Sciatic nerve (tissue), 2 donors: ENCODE measurements at places on chromosomes 3 and 15.

DNA sequence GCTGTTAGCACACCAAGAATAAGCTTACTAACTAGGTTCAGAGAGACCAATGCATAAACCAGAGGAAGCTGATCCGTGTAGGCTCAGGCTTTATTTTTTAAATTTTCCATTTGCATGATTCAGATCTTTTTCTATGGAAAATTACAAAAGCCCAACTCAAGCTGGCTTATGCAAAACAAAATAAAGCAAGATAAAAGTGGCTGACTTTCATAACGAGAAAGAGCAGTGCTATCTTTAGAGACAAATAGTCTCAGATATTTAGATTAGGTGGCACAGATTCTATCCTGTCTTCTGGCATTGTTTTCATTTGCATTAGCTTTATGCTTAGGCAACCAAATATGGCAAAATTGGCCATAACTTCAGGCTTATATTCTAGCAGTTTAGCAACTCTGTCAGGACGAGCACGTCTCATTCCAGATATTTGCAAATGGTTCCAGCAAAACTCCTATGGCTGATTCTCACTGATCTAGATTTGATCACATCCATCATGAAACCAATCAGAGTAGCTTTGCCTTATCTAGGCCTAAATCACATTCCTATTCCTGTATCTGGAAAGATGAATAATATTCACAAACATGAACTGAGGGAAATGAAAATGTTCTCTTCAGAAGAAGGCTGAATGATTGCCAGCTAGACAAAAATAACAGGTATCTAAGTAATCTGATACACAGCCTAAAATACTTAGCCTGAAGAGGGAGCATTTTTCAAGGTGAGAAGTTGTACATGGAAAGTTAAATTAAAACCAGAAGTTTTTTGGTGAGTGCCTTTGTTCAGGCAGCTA is 216.4 kb upstream of the DPPA4 start:
- no peak for DNase-seq

- no peak for DNase-seq
These were observed 61.0 kb upstream of the ST3GAL6 start for GRCh38 chr3:98702166-98702565.

DNA sequence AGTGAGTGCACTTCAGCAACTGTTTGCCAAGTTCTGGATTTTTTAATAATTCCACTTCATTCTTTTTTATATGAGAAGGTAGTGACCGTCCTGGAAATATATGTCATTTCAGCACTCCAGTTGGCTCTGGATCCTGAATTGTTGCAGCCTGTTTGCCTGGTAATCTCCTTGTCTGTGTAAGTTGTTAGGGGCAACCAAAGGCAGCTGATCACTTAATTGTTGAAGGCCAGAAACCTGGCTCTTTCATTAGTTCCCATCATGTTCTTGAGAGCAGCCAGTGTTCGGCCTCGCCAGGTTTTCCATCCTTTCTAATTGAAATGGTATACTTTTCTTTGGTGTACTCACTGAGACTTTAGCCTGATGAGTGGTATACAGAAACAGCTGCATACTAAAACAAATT is 168.6 kb downstream of the SOX2 start:
- no peak for DNase-seq

- DNase-seq: peak; percentile 82
These were observed 93.1 kb downstream of the DNASE1L3 start for GRCh38 chr3:58117561-58118181.

GRCh38 chr15:78049691-78050440 is 27.6 kb downstream of the TBC1D2B start:
- DNase-seq: no peak

DNA sequence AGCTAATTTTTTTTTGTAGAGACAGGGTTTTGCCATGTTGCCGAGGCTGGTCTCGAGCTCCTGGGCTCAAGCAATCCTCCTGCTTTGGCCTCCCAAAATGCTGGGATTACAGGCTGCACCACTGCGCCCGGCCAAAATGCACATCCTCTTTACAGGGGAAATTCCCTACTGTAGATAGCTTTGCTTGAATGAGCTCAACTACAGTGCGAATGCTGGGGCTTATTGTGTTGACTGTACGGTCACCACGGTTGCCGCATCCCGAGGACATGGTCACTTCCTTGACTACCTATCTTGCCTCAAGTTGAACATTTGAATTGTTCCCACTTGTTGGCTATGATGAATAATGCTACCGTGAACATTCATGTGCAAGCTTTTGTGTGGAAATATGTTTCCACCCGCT is 5.3 kb upstream of the MTFMT start:
- DNase-seq: no peak

DNA sequence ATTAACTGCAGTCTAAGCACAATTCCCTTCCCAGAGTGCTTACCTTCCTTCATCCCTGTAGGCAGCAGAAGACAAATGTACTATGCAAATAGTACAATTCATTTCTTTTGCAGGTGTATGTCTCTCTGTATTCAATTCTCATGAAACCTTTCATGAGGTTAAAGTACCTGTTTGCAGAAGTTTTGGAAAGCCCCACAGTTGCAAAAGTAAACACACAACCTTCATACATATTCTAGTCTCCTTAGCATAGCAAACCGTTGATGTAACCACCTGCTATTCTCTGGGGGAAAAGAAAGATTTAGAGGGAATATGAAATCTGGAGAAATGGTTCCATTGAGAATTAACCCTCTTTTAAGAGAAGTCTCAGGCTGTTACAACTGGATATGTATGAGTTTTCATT is 200.3 kb upstream of the SUCLG2 start:
- DNase-seq: no peak

GRCh38 chr3:88031642-88032077 is 27.1 kb downstream of the CGGBP1 start:
- no peak for DNase-seq

- no peak for DNase-seq
These were observed 83.9 kb downstream of the MEGF11 start for GRCh38 chr15:66169625-66170024.

- no peak for DNase-seq
These were observed 60.4 kb upstream of the PRSS50 start for GRCh38 chr3:46778101-46778500.

- DNase-seq: no peak
These were observed 116.6 kb downstream of the CHDH start for GRCh38 chr3:53729618-53730017.
